ENCODE measurements at places on chromosomes 5 and 9. TPM values are rescaled to one million over a fixed set of nuclear protein-coding genes. Genes with fewer than 3 reads are reported as not detected.

Gene PCDHB9
- polyA plus RNA-seq = 0.63 TPM

Gene KCTD16
- 0.07 TPM for polyA plus RNA-seq

Gene MIER3
- 4.3 TPM for polyA plus RNA-seq

DNA sequence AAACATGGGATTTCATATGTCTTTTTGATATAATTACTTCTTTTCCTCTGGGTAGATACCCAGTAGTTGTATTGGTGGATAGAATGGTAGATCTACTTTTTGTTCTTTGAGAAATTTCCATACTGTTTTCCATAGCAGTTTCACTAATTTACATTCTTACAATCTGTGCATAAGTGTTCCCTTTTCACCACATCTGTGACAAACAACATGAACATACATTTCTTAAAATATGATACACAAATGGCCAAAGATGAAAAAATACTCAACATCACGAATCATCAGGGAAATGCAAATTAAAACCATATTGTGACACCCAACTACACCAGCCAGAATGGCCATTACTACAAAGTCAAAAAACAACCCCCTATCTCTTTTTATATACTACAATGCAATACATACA lies 1778.5 kb upstream of the ACO1 start:
- no peak for DNase-seq

DNA sequence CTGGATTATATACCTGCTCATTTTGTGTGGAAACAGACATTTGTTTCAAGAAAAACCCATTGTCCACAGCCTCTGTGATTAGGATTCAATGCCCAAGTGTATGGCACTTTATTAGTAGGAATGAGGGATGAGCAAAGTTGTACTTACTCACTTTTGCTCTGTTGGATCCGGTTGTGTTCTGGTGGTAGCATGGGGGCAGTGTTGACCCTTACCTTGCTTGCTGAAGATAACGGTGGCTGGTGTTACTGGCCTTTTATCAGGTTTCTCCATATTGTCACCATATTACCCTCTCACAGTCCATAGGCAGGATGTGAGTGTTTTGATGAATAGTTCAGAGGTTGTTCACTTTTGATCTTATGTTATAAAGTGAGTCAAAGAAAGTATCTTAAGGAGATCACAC lies 42.7 kb upstream of the NUDT12 start:
- DNase-seq = no peak

Gene CANX
- 119 TPM for polyA plus RNA-seq

DNA sequence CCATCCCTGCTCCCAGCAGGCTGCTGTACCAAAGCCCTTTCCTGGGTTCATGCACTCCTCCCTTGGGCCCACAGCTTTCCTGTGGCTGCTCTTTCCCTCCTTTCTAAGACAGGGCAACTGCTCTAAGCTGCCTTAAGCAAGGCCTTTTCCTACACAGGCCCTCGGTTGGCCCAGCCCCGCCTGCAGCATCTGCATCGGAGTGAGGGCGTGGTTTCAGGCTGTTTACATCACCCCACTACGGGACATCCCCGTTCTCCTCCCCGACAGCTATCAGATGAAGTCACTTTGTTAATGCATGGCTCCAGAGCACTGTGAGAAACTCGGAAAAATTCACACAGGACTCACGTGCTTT lies 3.4 kb downstream of the DPH7 start:
- DNase-seq = no peak

Gene LCN6
- polyA plus RNA-seq = 41.0 TPM

- no peak for DNase-seq
Observed at GRCh38 chr5:110751902-110752762, 13.3 kb downstream of the SLC25A46 start.

GRCh38 chr9:93829271-93830011 lies 125.7 kb downstream of the BARX1 start:
- no peak for DNase-seq

- no peak for DNase-seq
Observed at GRCh38 chr9:134564431-134565170, 77.0 kb upstream of the COL5A1 start.

Gene MCIDAS
- not detected for polyA plus RNA-seq

Gene GMCL2
- polyA plus RNA-seq = not detected

GRCh38 chr9:114696814-114697544 lies 15.0 kb upstream of the TEX48 start:
- DNase-seq = no peak

DNA sequence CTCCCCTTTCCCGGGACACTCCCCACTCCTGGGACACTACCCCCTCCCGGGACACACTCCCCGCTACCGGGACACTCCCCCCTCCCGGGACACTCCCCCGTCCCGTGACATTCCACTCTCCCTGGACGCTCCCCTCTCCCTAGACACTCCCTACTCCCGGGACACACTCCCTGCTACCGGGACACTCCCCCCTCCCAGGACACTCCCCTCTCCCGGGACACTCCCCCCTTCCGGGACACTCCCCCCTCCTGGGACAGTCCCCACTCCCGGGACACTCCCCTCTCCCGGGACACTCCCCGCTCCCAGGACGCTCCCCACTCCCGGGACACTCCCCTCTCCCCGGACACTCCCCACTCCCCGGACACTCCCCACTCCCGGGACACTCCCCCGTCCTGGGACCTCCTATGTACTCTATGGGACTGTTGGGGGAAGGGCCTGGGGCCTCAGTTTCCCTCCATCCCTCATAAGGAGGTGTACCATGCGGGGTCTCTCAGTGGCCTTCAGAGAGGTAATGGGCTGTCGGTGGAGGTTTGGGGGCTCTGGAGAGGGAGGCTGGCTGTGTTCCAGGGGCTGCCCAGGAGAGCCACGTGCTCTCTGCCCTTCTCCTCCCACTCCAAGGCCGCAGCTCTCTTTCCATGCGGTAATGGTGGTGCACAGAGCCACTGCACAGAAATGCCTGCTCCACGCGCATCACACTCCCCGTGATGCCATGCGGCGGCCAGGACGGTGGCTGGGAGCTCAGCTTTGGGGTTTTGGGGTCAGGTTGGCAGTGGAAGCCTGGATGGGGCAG lies 96.2 kb downstream of the RXRA start:
- DNase-seq = no peak

GRCh38 chr9:71765693-71766092 lies 2.6 kb downstream of the CEMIP2 start:
- no peak for DNase-seq

- no peak for DNase-seq
Observed at GRCh38 chr5:138573949-138574670, 1.1 kb downstream of the HSPA9 start.

GRCh38 chr5:39441838-39442237 lies 17.1 kb upstream of the DAB2 start:
- no peak for DNase-seq

Gene LMNB1
- 0.43 TPM for polyA plus RNA-seq

DNA sequence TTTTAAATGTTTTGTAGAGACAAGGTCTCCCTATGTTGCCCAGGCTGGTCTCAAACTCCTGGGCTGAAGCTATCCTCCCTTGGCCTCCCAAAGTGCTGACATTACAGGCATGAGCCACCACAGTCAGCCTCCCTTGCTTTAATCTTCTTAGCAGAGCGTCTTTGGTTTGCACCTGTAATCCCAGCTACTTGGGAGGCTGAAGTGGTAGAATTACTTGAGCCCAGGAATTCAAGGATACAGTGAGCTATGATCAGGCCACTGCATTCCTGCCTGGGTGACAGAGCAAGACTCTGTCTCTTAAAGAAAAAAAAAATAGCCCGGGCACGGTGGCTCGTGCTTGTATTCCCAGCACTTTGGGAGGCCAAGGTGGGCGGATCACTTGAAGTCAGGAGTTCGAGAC lies 27.8 kb downstream of the UBE2D2 start:
- DNase-seq = no peak

Gene FGFR4
- 1.5 TPM for polyA plus RNA-seq

Gene CD72
- polyA plus RNA-seq = 0.66 TPM

Gene PLPP1
- 150 TPM for polyA plus RNA-seq

GRCh38 chr5:167643631-167644280 lies 647.7 kb upstream of the WWC1 start:
- DNase-seq = no peak

GRCh38 chr5:15020736-15021135 lies 149.2 kb upstream of the ANKH start:
- DNase-seq = no peak

- no peak for DNase-seq
Observed at GRCh38 chr5:140262839-140263238, 40.1 kb downstream of the PFDN1 start.

- DNase-seq = no peak
Observed at GRCh38 chr9:137956688-137957385, 79.3 kb downstream of the CACNA1B start.

DNA sequence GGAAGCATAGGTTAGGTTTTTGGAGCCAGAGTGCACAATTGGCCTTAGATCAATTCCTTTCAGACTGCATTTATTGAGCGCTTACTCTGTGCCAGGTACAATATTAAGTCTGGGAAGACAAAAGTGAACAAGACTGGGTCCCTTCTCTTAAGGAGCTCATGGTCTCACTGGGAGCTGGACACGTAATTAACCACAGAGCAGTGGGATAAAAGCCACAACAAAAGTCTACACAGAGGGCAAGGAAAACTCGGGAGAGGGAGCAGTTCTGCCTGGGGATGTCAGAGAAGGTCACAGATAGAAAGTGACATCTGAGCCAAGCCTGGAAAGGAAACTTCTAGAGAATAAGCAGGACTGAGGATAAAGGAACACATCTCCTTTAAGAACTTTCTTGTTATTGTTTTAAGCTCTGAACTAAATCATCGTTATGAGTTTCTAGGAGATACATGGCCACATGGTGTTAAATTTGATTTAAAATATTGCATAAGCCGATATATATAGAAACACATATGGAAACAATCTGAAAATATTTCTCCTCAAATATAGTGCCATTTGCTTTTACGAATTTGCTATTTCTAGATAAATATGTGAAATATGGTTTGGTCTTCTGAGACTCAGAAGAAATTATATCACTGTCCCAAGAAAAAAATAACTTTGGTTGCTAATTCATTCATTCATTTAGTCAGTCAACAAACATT lies 40.1 kb upstream of the PDE8B start:
- DNase-seq = no peak

Gene PCDHGA5
- 2.0 TPM for polyA plus RNA-seq

DNA sequence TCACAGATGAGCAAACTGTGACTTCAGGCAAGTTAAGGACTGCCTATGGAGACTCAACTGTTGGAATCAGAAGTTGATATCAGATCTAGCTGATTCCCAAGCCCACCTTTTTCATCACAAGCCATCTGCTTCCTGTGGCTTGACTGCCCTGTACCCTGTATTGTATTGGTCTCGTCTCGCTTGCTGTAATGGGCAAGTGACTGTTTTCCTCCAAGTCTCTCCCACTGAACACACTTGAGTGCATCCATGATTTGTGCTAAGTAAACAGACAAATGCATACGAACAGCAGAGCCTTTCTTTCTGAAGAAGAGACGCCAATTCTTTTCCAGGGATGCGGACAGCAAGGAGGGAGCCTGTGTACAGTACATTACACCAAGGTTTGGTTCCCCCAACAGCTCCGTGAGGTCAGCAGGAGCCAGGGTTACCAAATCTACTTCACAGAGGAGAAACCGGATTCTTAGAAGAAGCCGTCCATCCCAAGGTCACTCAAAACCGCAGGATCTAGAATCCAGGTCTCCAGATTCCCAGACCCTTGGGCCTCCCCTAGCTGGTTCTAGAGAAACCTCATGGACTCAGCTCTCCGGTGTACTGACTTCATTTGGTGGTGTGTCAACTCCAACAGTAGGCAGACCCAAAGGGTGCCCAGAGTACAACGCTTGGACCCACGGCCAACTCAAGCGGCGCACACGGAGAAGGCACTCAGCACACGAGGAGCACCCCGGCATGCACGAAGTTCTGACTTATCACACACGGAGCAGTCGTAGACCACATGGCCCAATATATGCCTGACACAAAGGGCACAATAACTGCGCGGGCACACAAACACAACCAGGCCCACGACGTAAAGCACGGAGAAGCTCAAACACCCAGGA lies 1.1 kb downstream of the BAG1 start:
- DNase-seq = no peak

DNA sequence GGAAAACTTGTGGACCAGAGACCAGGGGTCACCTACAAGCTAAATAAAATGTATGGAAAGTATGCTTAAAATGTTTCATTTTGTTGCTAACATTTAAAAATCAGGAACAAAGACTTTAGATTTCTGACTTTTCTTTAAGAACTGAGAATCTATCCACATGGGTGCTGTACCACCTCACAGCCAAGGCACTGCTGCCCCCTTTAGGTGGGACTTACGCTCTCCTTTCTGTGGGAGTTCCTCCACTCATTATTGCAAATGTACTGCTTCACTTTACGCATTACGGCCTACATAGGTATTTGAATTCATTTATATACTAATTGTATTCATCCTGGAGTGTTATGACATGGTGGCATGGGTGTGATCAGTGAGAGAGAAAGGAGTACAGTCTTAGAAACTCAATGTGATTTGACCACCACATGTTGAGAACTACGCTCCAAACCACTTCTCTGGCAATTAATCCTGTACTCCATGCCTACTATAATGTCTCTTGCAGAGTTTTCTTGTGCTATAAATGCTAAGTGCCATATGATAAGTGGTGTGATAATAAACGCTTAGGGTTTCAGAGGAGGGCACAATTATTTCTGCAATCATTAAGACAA lies 24.7 kb upstream of the CETN3 start:
- no peak for DNase-seq

- no peak for DNase-seq
Observed at GRCh38 chr5:168580227-168580508, 1.0 kb upstream of the PANK3 start.

GRCh38 chr9:104247899-104248460 lies 153.9 kb downstream of the SMC2 start:
- DNase-seq = no peak

GRCh38 chr9:28782630-28783029 lies 1209.3 kb upstream of the C9orf72 start:
- no peak for DNase-seq

All from right cardiac atrium (tissue), 5 donors.